Activated B cell treated with CpG ODN at 0.5 μM for 24 hours (primary cell): ENCODE measurements at places on chromosomes 13 and 19. TPM values are rescaled to one million over a fixed set of nuclear protein-coding genes. Genes with fewer than 3 reads are reported as not detected.

The ZNF439 gene
- total RNA-seq = 19.9 and 22.8 TPM in 2 replicates

The DCT gene
- total RNA-seq = 0.09 TPM in 1 of 2 replicates, not detected in the other

The ZNF616 gene
- total RNA-seq = 7.3 and 7.4 TPM in 2 replicates

- H3K36me3 ChIP-seq = no peaks in the 10 kb centered on the region
- no peak overlapping the region for H3K27ac ChIP-seq
Measured at GRCh38 chr19:461721-462551, 1.1 kb upstream of the SHC2 start.

- no peak for DNase-seq
- H3K27ac ChIP-seq = no peak within 1 kb of the TSS
- H3K4me1 ChIP-seq = peaks cover 14% of the 10 kb centered on the region
- H3K27me3 ChIP-seq = peaks cover 36% of the 10 kb centered on the region
- H3K4me3 ChIP-seq = no peak within 1 kb of the TSS
Measured at GRCh38 chr19:54473071-54473891, at the start of gene CDC42EP5. Gene CDC42EP5 (minus strand): TSS chr19:54473296. CDS start chr19:54465547, 7,749 bp downstream.

DNA sequence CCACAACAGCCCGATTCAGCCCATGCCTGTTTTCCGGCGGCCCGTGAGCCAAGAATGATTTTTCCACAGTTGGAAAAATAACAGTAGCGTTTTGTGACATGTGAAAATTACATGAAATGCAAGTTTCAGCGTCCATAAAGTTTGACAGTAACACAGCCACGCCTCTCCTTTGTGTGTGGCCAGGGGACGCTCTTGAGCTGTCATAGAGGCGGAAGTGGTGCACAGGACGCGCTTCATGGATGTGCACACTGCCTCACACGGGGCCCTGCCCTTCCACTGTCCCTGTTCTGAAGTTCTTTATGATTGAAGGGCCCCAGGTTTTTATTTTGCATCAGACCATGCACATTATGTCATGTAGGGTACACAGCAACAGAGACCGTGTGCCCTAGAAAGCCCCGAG is 12.4 kb upstream of the ELAVL1 start:
- H3K4me1 ChIP-seq = peaks cover 13% of the 10 kb centered on the region
- DNase-seq = peak; percentile 25
- H3K27ac ChIP-seq = peak overlapping the region; percentile 19
- no peaks in the 10 kb centered on the region for H3K27me3 ChIP-seq
- no peak overlapping the region for H3K4me3 ChIP-seq
